ENCODE measurements at places on chromosomes 1 and 21. TPM values are rescaled to one million over a fixed set of nuclear protein-coding genes. Genes with fewer than 3 reads are reported as not detected.

BATF3 gene
- 1.8 TPM for total RNA-seq

SPTA1 gene
- not detected for total RNA-seq

DNA sequence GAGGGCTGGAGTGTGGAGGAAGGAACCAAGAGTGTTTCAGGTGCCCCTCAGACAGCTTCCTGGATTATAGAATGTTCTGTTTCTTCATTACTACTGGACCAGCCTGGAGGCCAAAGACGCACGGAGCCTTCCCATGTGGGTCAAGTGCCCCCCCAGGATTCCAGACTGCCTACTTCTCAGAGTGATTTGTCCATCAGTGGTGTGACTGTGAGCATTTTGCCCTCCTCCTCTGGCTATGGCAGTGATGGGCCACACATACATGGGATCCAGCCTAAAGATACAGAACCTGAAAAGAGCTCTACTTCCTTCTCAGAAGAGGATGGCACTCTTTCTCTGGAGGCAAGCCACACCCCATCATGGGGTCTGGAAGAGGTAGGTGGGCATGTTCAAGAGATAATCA is 64.9 kb downstream of the MACF1 start:
- H3K27ac ChIP-seq = peak overlapping the region; percentile 76
- no peak for DNase-seq
- H3K36me3 ChIP-seq = no peaks in the 10 kb centered on the region
- H3K4me3 ChIP-seq = peak overlapping the region; percentile 53
- H3K27me3 ChIP-seq = no peaks in the 10 kb centered on the region

- no peaks in the 10 kb centered on the region for H3K27me3 ChIP-seq
- H3K36me3 ChIP-seq = no peaks in the 10 kb centered on the region
- no peak overlapping the region for H3K27ac ChIP-seq
- no peak for DNase-seq
- peaks cover 12% of the 10 kb centered on the region for H3K4me1 ChIP-seq
These were observed 109.2 kb upstream of the RAB4A start for GRCh38 chr1:229161740-229162139.

MNDA gene
- 2.7 TPM for total RNA-seq

GRCh38 chr1:42691157-42691498 is 8.9 kb downstream of the YBX1 start:
- H3K36me3 ChIP-seq = peaks cover 21% of the 10 kb centered on the region
- H3K4me3 ChIP-seq = no peak overlapping the region
- no peak for DNase-seq
- no peaks in the 10 kb centered on the region for H3K27me3 ChIP-seq

- no peaks in the 10 kb centered on the region for H3K36me3 ChIP-seq
- H3K4me3 ChIP-seq = no peak overlapping the region
- peak; percentile 83 for DNase-seq
- peaks cover 16% of the 10 kb centered on the region for H3K4me1 ChIP-seq
- H3K27ac ChIP-seq = peak overlapping the region; percentile 78
These were observed 57.8 kb downstream of the FOXO6 start for GRCh38 chr1:41418857-41419583.

DNA sequence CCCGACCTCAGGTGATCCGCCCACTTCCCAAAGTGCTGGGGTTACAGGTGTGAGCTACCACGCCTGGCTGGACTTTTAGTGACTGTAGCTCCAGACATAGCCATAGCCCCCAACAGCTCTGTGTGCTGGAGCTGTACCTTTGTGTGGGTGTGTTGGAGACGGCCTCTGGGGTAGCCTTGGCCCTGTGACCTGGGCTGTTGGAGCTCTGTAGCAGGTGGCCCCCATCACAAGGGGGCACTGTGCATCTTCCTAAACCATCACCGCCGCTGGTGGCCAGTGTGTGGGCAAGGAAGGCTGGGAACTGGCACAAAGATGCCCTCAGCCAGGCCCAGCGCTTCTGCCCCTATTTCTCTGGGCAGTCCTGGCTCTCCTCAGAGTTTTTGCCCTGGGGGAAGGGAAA is 38.4 kb upstream of the FOXO6 start:
- no peak overlapping the region for H3K4me3 ChIP-seq
- peak; percentile 44 for DNase-seq
- no peak overlapping the region for H3K27ac ChIP-seq
- H3K4me1 ChIP-seq = peaks cover 19% of the 10 kb centered on the region
- H3K36me3 ChIP-seq = no peaks in the 10 kb centered on the region

Measured in left ventricle myocardium inferior (tissue), 1 donor.